Small intestine (tissue), 16 donors: ENCODE measurements at places on chromosomes 13 and 19.

- DNase-seq = no peak
Observed at GRCh38 chr19:31113293-31113692, 235.9 kb downstream of the TSHZ3 start.

GRCh38 chr13:37460166-37460565 lies 138.4 kb downstream of the POSTN start:
- no peak for DNase-seq

- no peak for DNase-seq
Observed at GRCh38 chr13:39200249-39200910, 162.1 kb downstream of the NHLRC3 start.

GRCh38 chr19:43777163-43777695 lies 3.5 kb downstream of the KCNN4 start:
- no peak for DNase-seq
